Activated CD4-positive, alpha-beta T cell treated with anti-CD3 and anti-CD28 coated beads for 24 hours (primary cell): ENCODE measurements at places on chromosomes 5 and 9.

DNA sequence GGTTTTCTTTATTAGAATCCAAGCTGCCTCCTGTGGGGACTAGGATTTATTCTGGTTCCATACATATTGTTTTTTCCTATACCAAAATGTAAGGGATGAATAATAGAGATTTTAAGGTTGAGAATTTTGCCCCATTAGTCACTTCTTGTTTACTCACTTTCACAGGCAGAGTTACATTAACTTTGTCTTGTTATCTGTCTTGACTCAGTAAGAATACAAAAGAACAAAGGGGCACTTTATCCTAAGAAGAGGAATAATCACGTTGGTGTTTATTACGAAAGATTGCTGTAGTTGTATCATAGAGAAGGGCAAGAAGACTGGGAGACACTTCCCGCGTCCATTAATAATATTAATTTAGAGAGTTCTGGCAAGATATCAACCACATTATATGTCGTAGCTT lies 599.7 kb upstream of the FTMT start:
- no peak for DNase-seq

DNA sequence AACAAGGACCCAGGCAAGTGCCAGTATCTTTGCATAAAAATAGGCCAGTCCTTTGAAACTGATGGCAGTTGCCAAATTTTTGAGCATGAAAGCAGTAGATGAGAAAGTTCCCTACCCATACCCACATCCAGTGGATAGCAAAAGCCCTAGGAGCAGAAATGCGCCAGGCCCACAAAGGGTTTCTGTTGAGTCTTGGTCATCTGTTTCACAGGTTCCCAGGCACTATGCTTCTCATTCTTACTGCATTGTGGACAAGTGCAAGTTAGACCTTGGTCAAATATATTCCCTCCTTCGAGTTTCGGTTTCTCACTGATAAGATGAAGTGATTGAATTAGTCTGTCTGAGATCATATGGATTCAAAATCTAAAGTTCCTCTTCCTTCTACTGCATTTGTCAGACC lies 152.3 kb downstream of the NR3C1 start:
- no peak for DNase-seq

DNA sequence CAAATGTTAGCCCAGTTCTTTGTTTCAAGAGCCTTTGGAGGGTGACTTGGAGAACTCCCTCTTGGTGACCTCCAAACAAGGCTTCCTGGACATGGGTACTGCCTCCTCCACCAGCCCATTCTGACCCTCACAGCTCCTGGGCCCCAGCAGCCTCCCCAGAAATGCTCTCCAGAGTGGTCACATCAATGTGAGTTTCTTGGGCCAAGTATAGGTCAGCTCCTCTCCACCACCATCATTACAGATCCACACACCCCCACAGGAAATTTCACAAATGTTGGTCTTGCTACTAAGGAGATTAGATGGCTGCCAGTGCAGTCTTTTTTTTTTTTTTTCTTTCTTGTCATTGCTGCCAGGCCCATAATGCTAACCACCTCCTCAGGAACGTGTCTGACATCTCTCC lies 410.7 kb downstream of the DTWD2 start:
- DNase-seq: no peak

GRCh38 chr9:112433499-112434392 lies 52.9 kb upstream of the KIAA1958 start:
- DNase-seq: no peak

GRCh38 chr9:124496075-124496449 lies 11.1 kb downstream of the NR5A1 start:
- no peak for DNase-seq

- no peak for DNase-seq
Measured at GRCh38 chr5:43152946-43153345, 32.2 kb downstream of the ZNF131 start.

DNA sequence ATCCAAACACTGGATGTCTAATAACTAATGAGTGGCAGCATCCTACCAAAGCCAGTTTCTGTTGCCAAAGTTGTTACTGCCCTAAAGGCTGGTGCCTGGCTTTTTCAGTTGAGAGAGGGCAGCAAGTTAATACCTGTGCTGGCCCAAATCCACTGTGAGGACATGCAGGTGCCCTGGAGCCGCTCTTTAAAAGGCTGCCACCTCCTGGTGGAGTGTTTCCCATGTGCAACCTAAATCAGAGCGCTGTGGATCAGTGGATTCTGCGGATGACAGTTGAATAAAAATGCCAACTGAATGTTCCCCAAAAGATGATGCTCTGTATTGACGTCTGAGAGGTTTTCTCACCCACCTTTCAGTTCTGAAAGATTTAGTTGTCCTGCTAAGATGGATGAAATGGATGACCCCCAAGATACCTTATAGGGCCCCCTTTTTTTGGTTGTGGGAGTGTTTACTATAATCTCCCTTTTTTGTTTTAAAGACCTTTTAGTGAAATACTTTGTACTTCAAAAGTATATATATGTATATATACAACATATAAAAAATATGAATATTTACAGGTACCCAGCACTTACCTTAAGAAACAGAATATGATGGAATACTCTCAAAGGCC lies 146.4 kb downstream of the EGFLAM start:
- DNase-seq: no peak

GRCh38 chr5:122022966-122023365 lies 55.1 kb downstream of the LOX start:
- no peak for DNase-seq

GRCh38 chr9:77800924-77801551 lies 152.9 kb upstream of the GNA14 start:
- DNase-seq: no peak

DNA sequence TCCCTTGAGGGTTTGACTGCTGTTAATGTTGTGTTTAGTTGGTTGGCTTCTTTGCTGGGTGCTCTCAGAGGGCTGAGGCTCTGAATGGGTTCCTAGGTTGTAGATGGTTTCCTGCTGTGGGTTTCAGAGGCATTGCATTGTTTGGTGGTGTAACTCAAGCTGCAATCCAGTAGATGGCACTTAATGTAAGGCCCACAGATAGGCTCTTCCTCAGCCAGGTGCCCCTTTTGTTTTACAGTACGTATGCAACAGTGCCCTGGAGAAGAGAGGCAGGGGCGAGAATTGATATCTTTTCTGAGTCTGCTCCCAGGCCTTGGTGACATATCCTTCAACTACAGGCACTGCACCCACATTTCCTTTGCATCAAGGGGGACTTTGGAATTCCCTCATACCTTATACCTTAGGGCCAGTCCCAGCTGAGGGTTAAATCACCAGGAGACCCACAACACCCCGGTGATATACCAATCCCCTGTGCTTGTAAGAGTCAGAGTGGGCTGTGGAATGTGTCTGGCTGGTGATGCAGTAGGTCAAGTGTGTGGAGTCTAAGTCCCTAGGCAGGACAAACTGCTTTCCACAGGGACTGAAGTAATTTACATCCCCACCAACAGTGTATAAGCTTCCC lies 7.0 kb upstream of the UGT3A2 start:
- DNase-seq: no peak

- DNase-seq: no peak
Measured at GRCh38 chr5:150253416-150254208, 36.0 kb downstream of the CAMK2A start.

DNA sequence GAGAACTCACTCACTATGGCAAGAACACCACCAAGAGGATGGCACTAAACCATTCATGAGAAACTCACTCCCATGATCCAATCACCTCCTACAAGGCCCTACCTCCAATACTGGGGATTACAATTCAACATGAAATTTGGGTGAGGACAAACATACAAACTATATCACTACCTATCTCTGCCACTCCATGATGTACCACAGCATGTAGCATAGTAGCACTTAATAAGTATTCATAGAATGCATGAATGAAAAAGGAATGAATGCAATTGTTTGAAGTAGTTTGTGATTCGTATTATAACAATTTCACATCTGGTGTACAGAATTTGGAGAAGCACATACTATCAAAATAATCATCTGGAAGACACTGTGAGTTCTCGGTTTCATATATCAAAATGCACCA lies 27.9 kb upstream of the SLC24A2 start:
- no peak for DNase-seq

DNA sequence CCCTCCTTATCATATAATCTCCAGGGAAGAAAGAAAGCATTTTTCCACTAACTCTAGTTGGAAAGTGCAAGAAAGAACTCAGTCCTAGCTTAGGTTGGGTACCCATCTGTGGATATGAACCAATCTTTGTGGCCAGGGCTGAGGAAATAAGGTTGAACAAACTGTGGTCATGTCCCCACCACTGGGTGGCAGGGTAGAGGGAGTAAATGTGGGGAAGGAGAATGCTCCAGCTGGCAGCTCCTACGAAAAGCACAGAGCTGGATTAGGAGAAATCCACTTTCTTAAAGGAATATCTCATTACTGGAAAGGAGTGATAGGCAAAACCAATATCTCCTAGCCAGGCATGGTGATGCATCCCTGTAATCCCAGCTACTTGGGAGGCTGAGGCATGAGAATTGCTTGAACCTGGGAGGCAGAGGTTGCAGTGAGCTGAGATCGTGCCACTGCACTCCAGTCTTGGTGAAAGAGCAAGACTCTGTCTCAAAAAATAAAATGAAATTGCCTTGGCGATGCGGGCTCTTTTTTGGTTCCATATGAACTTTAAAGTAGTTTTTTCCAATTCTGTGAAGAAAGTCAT lies 175.1 kb downstream of the CCDC192 start:
- DNase-seq: no peak

DNA sequence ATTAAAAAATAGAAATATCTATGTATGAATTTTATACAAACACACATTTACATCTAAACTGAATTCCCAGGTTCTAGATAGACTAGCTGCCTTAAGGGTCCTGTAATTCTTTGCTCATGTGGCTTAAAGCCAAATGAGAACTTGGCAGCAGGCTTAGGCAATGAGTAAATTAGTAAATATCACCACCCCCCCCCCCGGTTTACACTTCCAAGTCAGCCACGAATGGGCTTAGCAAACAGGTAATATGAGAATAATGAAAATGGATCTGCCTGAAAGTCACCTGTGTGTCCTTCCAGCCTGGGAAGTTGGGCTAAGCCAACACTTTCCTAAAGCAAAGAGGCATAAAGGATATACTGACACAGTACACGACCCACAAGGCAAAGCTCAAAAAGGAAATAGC lies 108.6 kb downstream of the KLHL3 start:
- no peak for DNase-seq

- DNase-seq: no peak
Measured at GRCh38 chr5:95262933-95263660, 21.8 kb downstream of the MCTP1 start.

DNA sequence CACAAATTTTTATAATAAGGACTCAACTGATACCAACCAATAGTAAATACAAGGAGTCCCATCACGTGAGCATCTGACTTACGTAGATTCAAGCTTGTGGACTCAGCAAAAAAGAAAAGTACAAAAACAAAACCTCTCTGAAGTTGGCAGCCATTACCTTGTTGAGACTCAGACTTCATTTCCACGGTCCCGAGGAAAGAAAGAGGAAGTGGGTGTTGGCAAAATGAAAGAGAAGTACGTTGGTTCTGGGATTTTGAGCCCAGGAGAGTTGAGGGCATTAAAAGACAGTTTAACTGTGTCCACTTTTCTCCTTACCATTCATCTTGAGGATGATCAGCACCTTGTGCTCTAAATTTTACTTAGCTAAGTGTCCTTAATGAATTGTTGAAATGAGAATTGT lies 26.7 kb downstream of the NCBP1 start:
- DNase-seq: no peak

GRCh38 chr9:114126247-114127060 lies 27.4 kb upstream of the KIF12 start:
- no peak for DNase-seq
